IMR-90 (cell line): ENCODE measurements at places on chromosomes 3 and 15.
A peak's percentile ranks its signal among the peaks of the same experiment; 100 is the strongest.

- no peak for DNase-seq
These were observed 26.2 kb downstream of the PIK3CA start for GRCh38 chr3:179174316-179174715.

GRCh38 chr3:139291276-139292051 is 52.4 kb upstream of the MRPS22 start:
- DNase-seq: no peak

DNA sequence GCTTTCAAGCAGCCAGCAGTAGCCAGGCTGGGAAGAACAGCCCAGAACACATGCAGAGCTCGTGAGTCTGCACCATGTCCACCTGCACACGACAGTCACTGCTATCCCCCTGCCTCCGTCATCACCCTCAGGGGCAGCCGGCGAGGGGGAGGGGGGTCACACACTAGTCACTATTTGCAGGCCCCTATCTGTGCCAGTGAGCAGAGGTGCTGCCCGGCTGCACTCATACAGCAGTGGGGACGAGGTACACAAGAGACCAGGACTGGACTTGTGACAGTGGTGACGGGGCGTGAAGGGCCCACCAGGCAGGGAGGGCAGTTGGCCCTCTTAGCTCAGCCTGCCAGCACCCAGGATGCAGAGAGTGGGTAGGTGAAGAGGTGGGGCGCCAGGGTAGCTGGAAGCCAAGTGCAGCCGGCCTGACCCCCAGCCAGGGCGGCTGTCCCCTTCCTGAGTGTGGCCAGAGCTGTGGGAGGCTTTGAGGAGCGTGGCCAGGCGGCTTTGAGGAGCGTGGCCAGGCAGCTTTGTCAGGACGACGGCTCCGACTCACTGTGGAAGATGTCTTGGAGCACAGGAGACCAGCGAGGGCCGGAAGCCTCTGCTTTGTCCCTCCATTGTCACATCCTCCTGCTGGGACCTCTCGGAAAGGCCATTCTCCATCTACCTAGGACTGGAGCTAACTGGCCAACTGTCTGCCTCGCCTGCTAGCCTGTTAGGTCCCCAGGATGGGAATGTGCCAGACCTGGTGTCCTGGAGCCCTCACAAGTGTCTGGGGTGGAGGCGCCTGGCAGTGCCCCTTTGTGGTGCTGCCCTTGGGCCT is 52.1 kb upstream of the FGD5 start:
- DNase-seq: no peak

GRCh38 chr15:40747685-40748631 is 7.1 kb downstream of the RMDN3 start:
- no peak for DNase-seq

- DNase-seq: no peak
These were observed 200.4 kb upstream of the WNT5A start for GRCh38 chr3:55687526-55687925.

DNA sequence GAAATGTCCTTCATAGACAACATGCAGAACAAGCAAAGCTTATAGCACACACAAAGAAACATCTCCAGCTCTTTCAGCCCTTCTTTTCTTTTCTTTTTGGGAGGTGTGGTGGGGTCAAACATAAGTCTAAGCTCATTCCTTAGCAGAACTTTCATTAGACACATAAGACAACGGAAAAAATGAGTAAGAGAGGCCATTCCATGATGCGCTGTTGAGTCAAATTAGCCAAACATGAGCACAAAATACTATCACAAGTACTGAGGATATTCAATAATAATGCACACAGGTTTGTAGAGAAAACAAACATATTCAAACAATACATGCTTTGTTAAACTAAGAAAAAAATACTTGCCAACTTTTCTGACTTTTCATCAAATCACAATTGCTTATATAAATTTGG is 83.0 kb downstream of the PLOD2 start:
- DNase-seq: peak; percentile 25

GRCh38 chr3:9615003-9615628 is 34.2 kb upstream of the MTMR14 start:
- DNase-seq: no peak

GRCh38 chr15:85010386-85011159 is 28.9 kb downstream of the PDE8A start:
- DNase-seq: no peak

- DNase-seq: peak; percentile 81
These were observed 5.0 kb downstream of the LMCD1 start for GRCh38 chr3:8506571-8507061.

- DNase-seq: no peak
These were observed 12.7 kb downstream of the CDAN1 start for GRCh38 chr15:42724276-42724675.
